Inflammatory macrophage treated with lipopolysaccharide for 1 hour (primary cell): ENCODE measurements at places on chromosomes 7 and 10.

DNA sequence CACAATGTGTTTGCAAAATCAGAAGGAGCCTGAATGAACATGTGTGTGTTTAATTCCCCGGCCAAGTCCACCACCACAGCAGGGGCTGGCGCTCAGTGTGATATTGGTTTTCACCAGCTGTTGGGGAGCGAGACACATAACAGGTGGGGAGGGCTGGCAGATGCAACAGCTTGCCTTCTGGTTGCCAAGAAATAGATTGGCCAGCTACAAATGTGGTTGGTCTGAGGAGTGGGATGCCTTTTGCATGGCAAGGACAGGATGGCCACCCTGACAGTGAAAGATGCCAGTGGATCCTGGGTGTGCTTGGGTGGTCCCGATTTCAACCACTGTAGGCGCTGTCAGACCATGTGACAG lies 292.5 kb upstream of the FZD8 start:
- DNase-seq, result no peak

- DNase-seq, result no peak
Observed at GRCh38 chr7:15703732-15704131, 17.2 kb upstream of the MEOX2 start.

- DNase-seq, result no peak
Observed at GRCh38 chr10:44240584-44241205, 144.2 kb downstream of the CXCL12 start.

GRCh38 chr10:90480466-90480865 lies 377.4 kb downstream of the HTR7 start:
- DNase-seq, result no peak

DNA sequence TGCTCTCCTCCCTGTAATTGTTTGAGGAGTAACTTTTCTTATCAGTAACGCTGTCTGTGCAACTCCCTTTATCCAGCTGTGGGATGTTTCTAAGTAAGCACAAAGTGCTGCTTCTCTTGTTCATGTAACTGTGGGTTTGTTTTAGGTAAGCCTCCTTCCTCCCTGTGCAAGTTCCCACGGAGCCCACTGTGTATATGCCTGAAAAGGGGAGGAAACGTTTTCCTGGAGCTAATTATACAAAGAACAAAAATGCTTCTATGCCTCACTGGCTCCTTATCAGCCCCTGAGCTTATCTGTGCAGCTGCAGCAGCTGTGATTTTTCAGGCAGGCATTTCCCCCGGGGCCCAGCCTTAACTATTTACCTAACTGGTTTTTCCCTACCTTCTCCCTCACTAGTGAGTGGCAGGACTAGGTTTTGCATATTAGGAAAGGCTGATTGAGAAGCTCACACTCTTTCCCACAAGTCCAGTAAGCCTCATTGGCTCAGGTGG lies 593.4 kb upstream of the GHITM start:
- no peak for DNase-seq

GRCh38 chr7:68679459-68680234 lies 918.6 kb upstream of the AUTS2 start:
- DNase-seq, result no peak

GRCh38 chr7:5488286-5488878 lies 64.7 kb upstream of the TNRC18 start:
- DNase-seq, result no peak

GRCh38 chr7:6256677-6257535 lies 15.5 kb downstream of the CYTH3 start:
- peak; percentile 95 for DNase-seq

DNA sequence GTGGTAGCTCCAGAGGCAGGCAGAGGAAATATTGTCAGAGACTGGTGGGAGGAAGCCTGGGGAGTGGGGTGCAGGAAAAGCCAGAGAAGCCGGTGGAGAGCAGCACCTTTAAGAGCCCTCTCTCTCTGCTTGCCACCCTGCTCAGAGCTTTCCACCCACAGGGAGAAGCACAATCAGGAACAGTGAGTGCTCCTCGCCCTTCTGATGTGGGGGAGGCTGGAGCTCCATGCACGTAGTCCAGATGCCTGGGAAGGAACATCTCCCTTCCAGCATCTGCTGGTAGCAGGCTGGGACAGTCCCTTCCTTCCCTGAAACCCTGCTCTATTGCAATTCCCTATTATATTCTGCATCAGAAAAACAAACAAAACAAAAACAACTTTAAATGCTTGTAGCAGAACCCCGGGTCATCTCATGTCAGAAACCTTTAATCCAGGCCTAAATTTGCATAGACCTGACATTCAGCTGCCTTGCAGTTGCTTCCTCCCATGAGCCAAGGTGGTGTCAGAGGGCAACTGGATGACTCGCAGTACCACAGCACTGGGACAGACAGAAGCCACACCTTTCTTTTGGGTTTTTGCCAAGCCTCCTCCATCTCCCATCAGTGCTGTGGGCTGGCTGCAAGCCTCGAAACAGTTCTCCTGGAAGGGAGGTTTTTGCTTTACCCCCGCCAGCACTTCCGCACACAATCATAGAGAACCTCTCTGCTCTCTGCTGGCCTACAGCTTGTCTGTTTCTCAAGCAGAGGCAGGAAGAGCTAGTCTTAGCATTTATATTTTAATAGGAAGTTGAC lies 13.1 kb downstream of the AVPI1 start:
- DNase-seq, result no peak

DNA sequence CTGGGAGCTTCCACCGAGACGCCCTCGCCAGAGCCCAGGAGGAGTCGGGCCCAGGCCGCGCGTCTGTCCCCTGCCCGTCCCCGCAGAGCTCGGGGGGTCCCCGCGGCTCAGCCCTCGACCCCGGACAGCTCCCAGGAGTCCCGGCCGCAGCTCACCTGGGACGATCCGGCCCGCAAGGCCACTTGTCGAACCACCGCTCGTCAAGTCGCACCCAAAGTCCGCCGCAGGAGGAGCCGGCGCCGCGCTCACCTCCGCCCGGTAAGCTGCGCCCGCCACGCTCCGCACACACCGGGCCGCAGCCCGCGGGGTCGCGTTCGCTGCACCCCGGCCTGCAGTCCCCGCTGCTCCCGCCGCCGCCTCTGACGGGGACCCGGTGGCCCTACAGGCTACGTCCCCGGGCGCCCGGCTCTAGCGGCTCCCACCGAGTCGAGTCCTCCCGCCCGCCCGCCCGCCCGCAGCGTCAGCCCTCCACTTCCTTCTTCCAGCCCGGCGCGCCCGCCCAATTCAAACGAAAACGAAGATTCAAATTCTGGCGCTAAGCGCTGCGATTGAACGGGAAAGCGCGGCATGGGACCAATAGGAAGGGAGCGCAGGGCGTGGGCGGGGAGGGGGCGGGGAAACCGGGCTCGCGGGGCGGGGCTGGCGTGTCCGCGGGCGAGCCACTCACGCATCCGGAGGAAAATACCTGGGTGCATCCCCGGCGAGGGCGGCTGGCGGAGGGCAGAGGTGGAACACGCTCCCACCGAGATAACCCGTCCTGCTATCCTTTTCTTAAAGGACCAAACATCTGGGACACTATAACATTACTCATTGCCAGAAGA lies at the start of gene MKI67:
MKI67 (minus strand) TSS at position 480 of the 821 bp plus-strand sequence. CDS start 756 bp downstream, outside the sequence.
- DNase-seq, result peak; percentile 95

DNA sequence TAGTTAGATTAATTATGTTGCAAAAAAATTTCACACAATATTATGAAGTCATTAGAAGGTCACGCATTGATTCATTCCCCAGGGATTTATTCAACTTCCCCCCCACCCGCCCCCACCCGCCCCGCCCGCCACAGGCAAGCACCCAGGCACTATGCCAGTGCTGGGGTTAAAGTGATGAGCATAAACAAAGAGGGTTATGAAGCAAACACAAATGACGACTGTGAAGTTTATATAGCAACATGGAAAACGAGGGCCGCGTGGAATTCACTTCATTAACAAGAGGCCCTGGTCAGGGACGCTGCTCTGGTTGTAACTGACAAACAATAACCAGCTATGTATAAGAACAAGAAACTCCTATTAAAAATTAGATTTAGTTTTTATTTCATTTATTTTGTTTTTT lies 656.5 kb upstream of the COBL start:
- no peak for DNase-seq

GRCh38 chr10:32379318-32379949 lies 32.5 kb upstream of the EPC1 start:
- peak; percentile 44 for DNase-seq

DNA sequence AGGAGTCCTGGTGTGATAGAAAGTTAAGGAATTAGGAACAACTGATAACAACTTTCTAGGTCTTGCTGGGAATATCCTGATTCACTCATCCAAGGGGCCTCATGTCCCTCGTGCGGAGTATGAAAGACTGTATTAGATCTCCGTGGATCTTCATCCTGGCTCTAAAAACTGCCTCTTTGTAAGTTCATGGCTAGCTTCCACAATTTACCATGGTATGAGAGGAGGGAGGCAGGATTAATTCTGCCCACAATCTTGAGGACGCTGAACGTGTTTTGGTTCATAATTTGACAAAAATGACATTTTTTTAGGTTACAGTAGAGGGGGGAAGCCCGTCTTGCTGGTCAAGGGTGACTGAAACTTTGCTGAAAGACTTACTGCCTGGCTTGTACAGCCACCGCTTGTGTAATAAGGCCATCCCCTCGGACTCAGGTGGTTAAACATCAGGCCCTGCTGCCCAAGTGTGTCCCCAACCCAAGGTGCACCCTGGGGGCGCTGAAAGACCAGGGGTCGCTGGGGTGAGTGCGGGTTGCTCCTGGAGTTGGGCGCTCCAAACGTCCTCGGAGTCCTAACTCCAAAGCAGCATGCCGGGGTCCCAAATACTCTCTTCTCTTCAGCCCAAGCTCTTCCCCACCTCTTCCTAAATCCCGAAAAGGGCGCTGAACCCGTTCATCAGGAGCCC lies 733 bp downstream of the HIBADH start:
- DNase-seq, result peak; percentile 19

DNA sequence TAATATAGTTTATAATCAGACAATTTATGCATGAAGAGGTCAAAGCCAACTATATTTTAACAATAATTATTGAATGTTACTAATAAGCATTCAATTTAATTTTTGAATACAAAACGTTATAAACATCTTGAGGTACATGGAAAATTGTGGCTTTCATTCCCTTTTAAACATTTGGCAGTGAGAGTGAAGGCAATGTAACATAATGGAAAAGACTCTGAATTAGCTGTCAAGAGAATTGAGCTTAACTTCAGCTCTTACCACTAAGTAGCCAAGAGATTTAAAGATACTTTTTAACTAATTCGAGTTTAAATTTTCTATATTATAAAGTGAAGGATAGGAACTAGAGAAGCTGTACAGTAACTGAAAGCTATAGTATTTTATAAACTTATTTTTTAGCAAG lies 98.6 kb downstream of the SEMA3A start:
- DNase-seq, result no peak

GRCh38 chr10:92387289-92387940 lies 96.4 kb downstream of the MARCHF5 start:
- DNase-seq, result no peak

DNA sequence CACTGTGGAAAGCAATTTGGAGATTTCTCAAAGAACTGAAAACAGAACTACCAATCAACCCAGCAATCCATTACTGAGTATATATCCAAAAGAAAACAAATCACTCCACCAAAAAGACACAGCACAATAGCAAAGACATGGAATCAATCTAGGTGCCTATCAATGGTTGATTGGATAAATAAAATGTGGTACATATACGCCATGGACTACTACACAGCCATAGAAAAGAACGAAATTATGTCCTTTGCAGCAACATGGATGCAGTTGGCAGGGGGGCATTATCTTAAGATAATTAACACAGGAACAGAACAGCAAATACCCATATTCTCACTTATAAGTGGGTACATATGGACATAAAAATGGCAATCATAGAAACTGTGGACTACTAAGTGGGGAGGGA lies 35.4 kb upstream of the WNT8B start:
- no peak for DNase-seq

DNA sequence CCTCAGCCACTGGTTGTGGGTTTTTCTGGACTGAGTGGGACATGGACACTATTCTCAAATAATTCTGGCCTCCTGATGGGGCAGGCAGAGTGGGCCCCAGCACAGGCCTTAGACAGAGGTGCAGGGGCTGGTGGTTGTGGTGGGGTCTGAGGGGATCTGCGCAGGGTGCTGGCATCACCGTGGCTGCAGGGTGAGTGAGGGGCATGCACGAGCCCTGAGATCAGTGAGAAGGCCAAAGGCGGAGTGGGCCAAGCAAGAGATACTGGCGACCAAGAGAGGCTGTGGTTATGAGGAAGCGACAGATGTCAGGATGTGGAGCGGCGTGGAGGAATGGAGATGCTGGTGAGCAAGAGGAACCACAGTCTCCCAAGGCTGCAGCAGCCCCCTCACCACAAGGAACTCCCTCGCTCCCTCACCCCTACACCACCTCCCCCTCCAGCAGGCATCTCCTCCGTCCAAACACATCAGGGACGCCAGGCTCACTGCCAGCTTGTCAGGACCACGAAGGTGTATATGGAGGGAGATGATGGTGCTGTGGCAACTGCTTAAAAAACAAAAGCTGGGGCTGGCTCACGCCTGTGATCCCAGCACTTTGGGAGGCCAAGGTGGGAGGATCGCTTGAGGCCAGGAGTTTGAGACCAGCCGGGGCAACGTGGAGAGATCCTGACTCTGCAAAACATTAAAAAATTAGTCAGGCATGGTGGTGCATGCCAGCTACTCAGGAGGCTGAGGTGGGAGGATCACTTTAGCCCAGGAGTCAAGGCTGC lies 9.6 kb downstream of the PRF1 start:
- no peak for DNase-seq

GRCh38 chr7:74003621-74004020 lies 24.4 kb upstream of the ELN start:
- no peak for DNase-seq

- no peak for DNase-seq
Observed at GRCh38 chr7:24701261-24702235, 55.7 kb downstream of the GSDME start.
